ENCODE measurements at places on chromosomes 6 and 20.

DNA sequence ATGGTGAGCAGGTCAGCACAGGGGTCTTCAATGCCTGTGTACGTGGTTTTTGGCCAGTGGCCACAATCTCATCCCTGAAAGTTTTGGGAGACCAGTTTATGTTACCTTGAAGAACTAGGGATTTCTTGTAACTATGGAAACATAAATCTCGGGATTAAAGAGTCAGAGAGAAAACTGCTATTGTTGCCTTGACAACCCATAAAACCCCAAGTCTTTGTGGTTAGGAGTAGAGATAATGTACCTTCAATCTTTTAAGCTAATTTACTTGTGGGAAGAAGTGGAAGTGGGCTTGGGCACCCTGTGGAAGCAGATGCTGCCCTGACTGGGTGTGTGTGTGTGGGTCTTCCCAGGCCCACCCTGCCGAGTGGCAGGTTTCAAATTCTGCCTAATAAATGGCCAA is 46.1 kb upstream of the ZNF831 start:
- DNase-seq, result no peak

DNA sequence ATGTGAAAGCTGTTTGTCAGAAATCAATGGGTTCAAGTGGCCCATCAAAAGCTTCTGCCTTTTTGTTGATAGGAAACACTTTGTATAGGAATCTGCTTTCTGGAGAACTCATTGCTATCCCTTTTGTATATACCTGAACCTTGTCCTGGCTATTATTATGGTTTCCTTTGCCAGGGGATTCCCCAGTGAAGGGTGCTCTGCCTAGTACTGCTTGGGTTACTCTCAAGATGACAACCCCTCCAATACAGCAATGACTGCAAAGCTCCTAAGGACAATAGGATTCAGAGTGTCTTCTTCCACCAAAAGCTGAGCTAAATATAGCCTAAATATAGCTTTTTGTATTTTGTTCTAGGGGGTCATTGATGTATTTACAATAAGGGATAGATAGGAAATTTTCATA is 54.0 kb upstream of the PTPRK start:
- no peak for DNase-seq

- DNase-seq, result no peak
Measured at GRCh38 chr6:69280858-69281257, 516.0 kb downstream of the LMBRD1 start.

DNA sequence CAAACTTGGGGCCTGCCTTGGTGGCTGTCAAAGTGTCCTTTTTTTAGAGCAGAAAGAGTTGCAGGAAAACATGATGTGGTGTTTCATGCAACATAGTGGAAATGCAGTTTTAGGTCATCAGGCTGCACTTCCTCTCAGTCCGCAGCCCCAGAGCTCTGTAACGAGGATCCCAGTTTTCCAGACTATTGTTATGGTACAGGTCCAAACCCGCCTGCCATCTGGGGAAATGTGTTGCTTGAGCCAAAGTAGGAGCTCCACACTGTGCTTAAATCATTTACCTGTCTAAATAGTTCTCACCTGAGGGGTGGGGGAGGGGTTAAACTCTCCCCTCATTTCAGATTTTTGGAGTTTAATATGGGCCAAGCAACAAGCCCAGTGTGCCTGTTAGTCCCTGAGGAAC is 59.8 kb downstream of the GOPC start:
- DNase-seq, result no peak

- DNase-seq, result no peak
Measured at GRCh38 chr20:24743641-24744040, 205.4 kb upstream of the CST7 start.

GRCh38 chr20:60138256-60139220 is 180.3 kb downstream of the CDH26 start:
- DNase-seq, result peak; percentile 8

DNA sequence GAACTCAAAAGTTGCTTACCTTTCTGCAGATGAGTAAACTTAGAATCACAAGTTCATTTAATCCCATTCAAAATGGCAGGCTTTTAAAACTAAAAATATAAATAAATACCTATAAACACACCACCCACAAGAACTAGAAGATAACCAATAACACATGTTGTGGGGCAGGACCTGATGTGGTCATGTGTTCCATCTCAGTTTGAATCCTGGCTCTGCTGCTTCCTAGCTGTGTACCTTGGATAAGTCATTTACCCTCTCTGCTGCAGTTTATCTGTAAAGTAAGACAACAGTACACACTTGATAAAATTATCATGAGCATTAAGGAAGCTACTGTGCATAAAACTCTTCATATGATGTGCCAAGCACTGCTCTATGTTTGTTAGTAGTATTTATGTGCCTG is 22.0 kb downstream of the TRIM27 start:
- no peak for DNase-seq

DNA sequence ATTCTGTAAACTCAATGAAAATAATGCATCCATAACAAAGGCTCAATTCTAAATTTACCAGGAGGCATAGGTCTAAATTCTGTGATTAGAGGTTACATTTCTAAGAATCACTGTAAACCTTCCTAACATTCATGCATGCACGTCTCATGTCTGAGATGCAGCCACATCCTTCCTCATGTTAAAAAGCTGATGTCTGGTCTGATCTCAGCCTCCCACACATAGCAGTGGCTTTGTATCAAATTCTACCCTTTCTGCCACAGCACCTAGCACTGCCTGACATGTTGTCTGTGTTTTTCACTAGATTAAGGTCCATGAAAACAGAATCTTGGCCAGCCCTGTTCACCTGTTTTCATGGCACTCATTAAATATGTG is 171.1 kb downstream of the WDR27 start:
- DNase-seq, result no peak

GRCh38 chr6:27667657-27668441 is 194.9 kb upstream of the ZNF184 start:
- no peak for DNase-seq

All from stimulated activated CD4-positive, alpha-beta T cell treated with anti-CD3 and anti-CD28 coated beads, Interleukin-1b, Interleukin-23, amount 100 ng/mL, for 1 hour (primary cell).